Activated naive CD4-positive, alpha-beta T cell treated with anti-CD3 and anti-CD28 coated beads, Interleukin-2, amount 50 U/mL, for 72 hours (primary cell): ENCODE measurements at places on chromosomes 6 and 20. TPM values are rescaled to one million over a fixed set of nuclear protein-coding genes. Genes with fewer than 3 reads are reported as not detected.

CLPSL2 gene
- 0.74 TPM for total RNA-seq

BPIFB2 gene
- total RNA-seq = not detected

ESF1 gene
- 18.4 TPM for total RNA-seq

SIRPA gene
- total RNA-seq = 0.12 TPM

MUC22 gene
- total RNA-seq = not detected

TUBB2B gene
- 0.43 TPM for total RNA-seq
